ENCODE measurements at places on chromosomes 1 and 21. TPM values are rescaled to one million over a fixed set of nuclear protein-coding genes. Genes with fewer than 3 reads are reported as not detected.
A peak's percentile ranks its signal among the peaks of the same experiment; 100 is the strongest.

DNA sequence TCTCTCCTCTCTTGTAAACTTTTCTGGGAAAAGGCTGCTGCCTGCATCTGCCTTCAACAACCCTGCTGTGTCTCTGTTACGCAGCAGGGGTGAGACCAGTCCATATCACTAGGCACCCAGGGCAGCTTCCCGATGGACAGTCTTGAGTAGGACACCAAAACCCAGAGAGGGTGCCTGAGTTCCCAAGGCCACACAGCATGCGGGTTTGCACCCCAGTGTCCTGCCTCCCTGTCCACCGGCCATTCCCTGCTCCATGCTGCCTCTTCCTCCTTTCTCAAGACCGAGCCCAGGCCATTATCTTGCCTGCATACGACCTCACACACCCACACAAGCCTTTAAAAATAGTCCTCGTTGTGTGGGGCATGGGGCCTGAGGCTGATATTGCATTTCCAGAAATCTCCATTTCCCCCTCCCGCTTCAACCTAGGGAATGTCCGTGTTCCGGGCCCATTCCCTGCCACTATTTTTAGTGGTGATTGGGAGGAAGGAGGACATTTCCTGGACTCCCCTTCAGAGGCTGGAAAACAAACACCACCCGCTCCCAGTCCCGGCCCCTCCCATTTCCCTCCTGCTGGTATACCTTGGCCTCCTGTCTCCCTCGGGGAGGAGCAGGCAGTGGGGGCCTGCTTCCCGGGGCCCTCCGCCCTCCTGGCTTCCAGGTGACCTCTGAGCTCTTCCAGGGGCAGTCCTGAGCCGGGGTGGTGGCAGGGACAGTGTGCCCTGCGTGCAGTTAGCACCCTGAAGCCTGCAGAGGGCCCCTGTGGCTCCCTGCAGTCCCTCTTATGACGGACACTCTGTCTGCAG is 132.4 kb upstream of the TMEM51 start:
- no peak overlapping the region for H3K4me3 ChIP-seq
- no peak for DNase-seq
- no peaks in the 10 kb centered on the region for H3K36me3 ChIP-seq
- peak overlapping the region; percentile 34 for H3K27ac ChIP-seq
- H3K27me3 ChIP-seq = no peaks in the 10 kb centered on the region

GRCh38 chr1:98906809-98907208 is 97.9 kb downstream of the PLPPR5 start:
- H3K4me1 ChIP-seq = no peaks in the 10 kb centered on the region
- no peak overlapping the region for H3K4me3 ChIP-seq
- no peaks in the 10 kb centered on the region for H3K36me3 ChIP-seq
- DNase-seq = no peak
- no peak overlapping the region for H3K27ac ChIP-seq
- no peaks in the 10 kb centered on the region for H3K27me3 ChIP-seq

DNA sequence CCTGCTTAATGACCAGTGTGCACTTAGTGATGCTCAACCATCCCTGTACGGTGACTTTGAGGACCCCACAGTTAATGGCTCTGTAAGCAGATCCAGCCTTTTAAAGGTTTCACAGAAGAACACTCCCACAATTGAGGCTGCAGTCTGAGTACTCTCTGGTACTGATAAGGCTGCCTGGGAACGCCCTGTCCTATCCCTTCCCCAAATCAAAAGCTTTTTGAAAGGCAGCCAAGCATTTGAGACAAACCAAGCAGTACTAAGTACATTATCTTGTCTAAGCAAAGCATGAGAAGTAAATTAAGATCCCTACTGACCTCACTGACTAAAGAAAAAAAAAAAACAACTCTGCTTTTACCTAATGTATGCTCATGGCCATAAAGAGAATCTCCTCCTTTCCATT is 60.7 kb downstream of the SH3GLB1 start:
- no peaks in the 10 kb centered on the region for H3K36me3 ChIP-seq
- no peaks in the 10 kb centered on the region for H3K4me1 ChIP-seq
- DNase-seq = no peak
- H3K27ac ChIP-seq = no peak overlapping the region

The KIRREL1 gene
- 6.0 TPM for total RNA-seq

The TIE1 gene
- 17.6 TPM for total RNA-seq

GRCh38 chr1:91582431-91582921 is 81.8 kb downstream of the CDC7 start:
- H3K4me3 ChIP-seq = no peak overlapping the region
- H3K36me3 ChIP-seq = no peaks in the 10 kb centered on the region
- H3K27me3 ChIP-seq = no peaks in the 10 kb centered on the region
- no peak for DNase-seq
- H3K27ac ChIP-seq = no peak overlapping the region

The RXRG gene
- total RNA-seq = not detected

DNA sequence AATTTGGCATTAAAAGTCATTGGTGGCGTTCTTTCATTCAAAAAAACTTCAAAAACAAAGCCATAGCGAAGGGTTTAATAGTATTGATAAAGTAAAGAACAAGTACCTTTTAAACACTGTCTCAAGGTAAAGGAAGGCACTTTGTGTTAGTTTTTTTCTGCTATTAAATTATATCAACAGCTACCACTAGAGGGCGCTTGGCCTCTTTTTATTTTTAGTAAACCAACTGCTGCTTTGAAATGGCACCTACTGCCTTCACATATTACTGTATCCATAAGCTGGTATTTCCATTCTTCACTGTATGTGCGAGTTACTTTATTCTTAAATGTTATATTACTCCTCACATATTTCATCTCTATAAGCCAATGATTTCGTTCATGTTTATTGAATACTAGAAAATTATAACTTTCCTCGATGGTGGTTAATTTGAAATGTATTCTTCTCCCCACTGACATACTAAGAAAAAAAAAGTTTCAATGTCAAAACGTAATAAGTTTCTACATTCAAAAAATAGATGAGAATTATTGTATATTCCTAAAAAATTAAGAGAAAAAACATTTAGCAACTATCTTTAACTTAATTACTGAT is 125.7 kb upstream of the CXADR start:
- H3K4me3 ChIP-seq = no peak overlapping the region
- H3K27ac ChIP-seq = no peak overlapping the region
- no peaks in the 10 kb centered on the region for H3K4me1 ChIP-seq
- DNase-seq = peak; percentile 39
- no peaks in the 10 kb centered on the region for H3K27me3 ChIP-seq
- H3K36me3 ChIP-seq = no peaks in the 10 kb centered on the region
